Dermis microvascular lymphatic vessel endothelial cell (primary cell): ENCODE measurements at places on chromosomes 16 and 17. TPM values are rescaled to one million over a fixed set of nuclear protein-coding genes. Genes with fewer than 3 reads are reported as not detected.

The SHISA6 gene
- total RNA-seq, result not detected in 2 replicates

The ABCA9 gene
- total RNA-seq, result 0.26 and 1.4 TPM in 2 replicates

The TPSD1 gene
- total RNA-seq, result not detected in 2 replicates

The UBFD1 gene
- 45.1 and 49.1 TPM in 2 replicates for total RNA-seq

The SLC25A10 gene
- 13.9 and 17.7 TPM in 2 replicates for total RNA-seq

The C16orf96 gene
- total RNA-seq, result not detected in 2 replicates

The PYY gene
- total RNA-seq, result not detected in 2 replicates

The FOXN1 gene
- not detected in 2 replicates for total RNA-seq

The TNFRSF13B gene
- not detected in 2 replicates for total RNA-seq

The DPEP2 gene
- total RNA-seq, result 4.1 and 25.5 TPM in 2 replicates

The TLCD2 gene
- total RNA-seq, result 1.4 and 1.5 TPM in 2 replicates

The ABCA10 gene
- total RNA-seq, result 0.13 and 0.76 TPM in 2 replicates

The KRTAP4-5 gene
- not detected in 2 replicates for total RNA-seq

The FBXW10B gene
- 0.13 TPM in 1 of 2 replicates, not detected in the other for total RNA-seq

The RAB37 gene
- 0.13 TPM in 2 replicates for total RNA-seq

The CD79B gene
- 0.51 and 3.0 TPM in 2 replicates for total RNA-seq

The ABCC6 gene
- total RNA-seq, result 0.13 and 0.63 TPM in 2 replicates

The NOB1 gene
- total RNA-seq, result 16.9 and 20.7 TPM in 2 replicates

The MYLK3 gene
- under 0.01 and 0.13 TPM in 2 replicates for total RNA-seq

The SLC22A31 gene
- under 0.01 TPM in 1 of 2 replicates, not detected in the other for total RNA-seq
